Cerebellar nuclear complex (tissue), 1 donor: ENCODE measurements at places on chromosomes 7 and 10.

DNA sequence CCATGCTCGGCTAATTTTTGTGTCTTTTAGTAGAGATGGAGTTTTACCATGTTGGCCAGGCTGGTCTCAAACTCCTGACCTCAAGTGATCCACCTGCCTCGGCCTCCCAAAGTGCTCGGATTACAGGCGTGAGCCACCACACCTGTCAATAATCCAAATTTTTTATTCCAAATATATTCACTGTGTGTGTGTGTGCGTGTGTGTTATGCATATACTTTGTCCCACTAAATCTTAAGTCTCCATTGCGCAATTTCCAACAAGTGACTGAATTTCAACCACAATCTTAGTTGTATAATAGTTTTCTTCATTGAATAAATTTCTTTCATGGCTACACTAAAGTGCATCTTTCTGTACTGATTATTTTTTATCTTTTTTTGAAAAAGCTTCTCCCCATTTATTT, 2.7 kb downstream of the KRIT1 start:
- no peak for DNase-seq

DNA sequence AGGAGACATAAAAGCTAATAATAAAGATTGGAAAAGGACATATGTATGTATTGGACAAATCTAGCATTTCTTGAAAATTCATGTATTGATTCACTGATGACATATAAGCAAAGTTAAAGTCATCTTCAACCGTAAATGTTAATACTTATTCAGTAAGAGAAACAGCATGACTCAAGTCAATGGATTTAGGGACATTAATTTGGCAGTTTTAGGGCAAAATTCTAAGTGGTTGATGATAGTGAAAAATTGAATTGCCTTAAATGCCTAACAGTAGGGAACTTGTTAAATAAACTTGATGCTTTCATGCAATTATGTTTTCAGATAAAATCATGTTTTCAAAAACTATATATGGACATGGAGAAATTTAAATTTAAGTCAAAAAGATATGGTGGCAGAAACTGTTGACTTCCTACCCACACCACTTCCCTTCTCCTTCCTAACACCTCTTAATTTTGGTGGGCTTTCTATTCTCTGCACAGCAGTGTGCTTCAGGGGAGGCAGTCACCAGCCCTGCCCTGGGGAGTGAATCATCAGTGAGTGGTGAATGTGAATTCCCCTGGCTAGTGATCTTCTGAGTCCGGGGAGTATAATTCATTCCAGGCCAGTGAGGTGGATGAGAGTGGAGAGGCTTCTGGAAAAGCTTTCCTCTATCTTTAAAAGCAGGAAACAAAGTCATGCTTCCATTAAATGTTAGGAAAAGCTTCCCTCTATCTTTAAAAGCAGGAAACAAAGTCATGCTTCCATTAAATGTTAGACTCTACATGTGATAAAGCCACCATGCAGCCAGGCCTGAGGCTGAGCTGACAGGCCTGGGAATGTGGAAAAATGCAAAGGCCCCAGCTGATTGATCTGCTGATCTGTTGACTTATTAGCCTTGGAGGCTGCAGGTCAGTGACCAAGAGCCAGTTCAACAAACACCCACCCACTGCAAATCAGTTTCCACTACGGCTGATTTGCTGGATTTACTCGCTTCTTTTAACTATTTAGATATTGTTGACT, 25.2 kb upstream of the ITGB1 start:
- no peak for DNase-seq

DNA sequence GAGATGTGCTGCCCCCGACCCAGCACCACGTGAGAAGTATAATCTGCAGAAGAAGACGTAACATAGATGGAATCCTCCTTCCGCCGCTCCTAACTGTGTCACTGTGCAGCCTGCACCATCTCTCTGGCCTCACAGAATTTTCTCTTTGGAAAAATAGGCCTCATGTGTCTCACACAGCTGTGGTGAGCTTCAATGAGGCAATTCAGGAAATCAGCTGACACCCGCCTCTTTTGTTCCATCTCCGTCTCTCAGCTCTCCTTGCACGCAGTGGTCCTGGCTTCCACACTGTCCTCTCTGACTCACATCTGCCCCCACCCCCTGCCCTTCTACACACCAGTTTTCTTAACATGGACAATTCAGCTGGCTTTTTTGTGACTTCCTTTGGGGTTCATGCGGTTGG, 7.2 kb downstream of the C10orf90 start:
- no peak for DNase-seq

GRCh38 chr10:72904806-72905205, 11.3 kb downstream of the OIT3 start:
- no peak for DNase-seq

DNA sequence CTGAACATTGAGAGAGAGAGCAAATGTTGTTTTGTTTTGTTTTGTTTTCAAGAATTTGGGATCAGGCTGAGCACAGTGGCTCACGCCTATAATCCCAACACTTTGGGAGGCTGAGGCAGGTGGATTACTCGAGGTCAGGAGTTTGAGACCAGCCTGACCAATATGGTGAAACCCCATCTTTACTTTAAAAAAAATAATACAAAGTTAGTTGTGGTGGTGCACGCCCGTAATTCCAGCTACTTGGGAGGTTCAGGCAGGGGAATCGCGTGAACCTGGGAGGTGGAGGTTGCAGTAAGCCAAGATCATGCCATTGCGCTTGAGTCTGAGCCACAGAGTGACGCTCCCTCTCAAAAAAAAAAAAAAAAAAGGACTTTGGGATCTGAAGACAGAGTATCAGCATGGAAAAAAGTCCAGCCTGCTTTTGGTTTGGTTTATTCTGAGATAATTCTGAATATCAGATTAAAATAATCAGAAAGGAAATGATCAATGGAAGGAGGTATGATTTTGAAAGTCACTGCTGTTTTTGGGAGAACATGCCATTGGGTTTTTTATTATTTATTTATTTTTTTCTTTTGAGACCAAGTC, 1.9 kb upstream of the ITIH2 start:
- DNase-seq = no peak

DNA sequence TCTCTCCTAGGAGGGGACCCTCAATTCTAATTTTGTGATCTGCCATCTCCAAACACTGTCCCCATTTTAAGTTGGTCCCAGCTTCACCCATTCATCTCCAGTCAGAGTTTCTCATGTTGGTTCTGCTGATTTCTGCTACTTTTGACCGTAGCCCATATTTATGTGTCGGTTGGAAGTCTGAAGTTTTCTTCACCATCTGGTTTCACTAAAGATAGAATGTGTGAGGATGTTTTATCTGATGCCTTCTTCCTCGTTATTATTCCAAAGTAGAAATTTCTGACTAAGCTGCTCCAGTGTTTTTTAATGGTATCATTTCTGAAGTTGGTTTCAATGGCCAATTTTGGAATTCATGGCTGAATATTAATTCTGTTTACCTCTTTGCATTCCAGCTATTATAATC, 21.3 kb upstream of the IFIT2 start:
- no peak for DNase-seq

DNA sequence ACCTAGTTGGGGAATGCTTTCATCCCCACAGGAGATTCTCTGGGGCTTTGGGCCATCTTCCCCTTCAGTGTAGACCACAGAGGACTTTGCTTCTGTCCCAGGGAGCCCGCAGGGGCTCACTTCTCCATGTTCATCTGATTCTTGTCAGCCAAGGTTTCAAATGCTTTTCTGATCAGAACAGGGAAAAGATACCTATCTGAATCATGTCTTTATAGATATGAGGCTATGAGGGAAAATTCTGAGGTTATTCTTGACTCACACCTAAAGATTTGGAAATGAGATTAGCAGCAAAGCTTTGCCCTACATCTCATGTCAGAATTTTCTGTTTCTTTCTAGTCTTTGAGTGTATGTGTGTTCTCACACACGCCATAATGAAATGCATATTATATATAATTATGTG, 53.3 kb downstream of the FIGNL1 start:
- DNase-seq = no peak

DNA sequence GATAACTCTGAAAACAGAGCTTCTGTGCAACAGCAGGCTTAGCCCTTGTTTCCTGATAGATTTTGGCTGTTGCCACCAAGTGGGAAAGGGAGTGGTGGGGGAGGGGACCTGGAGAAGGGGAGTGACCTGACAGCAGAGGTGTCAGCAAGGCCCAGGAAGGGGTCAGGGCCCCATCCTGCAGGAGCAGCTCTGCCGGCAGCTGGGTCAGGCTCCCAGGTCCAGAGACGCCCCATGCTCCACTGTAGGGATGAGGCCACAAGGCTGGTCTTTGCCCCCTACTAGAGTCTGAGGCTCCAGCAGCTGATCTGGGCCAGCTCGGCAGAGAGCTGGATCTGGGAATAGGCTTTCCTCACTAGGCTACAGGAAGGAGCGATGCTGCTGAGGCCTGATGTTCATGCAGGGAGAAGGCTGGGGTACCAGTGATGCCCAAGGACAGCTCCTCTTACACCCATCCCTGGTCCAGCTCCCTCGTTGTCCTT, 44.0 kb upstream of the ZMIZ1 start:
- DNase-seq = no peak

- DNase-seq = no peak
Measured at GRCh38 chr7:139340808-139341057, 404 bp upstream of the FMC1 start.

DNA sequence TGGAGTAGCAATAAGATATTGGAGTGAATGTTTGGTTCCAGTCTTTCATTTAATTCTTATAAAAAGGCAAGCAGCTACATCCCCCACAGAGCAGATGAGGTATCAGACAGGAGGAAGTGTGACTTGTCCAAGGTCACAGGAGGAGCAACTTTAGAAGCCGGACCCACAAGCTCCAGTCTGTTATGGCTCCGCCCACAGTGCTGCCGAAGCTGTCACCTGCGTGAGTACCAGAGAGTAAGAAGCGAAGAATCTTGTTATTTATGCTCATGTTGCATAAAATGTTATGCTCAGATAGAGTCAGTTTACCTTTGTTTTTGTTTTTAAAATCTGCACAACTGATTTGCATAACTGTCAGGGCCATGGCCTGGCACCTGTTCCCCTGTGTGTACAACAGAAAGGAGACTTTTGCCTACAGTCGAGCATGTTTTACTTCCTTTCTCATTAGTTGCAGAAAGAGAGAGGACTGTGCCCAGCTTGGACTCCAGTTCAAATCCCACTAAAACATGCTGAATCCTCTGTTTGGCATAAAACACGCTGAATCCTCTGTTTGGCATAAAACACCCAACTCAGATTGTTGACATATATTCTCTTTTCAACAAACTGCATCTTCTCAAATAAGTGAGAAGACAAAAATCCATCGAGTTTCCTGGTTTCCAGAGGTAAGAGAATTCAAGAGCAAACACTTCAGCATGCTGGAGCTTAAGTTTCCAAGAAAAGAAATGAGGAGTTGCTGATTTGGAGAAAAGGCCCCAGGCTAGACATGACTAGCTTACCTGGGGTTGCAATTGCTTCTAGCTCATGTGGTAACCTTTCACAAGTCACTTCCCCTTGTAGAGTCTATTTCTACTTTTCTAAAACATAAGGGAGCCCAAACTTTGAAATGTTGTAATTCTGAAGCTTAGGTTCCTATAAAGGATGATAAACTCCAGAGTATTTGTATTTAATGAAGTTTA, 409.8 kb upstream of the ZMIZ1 start:
- no peak for DNase-seq

GRCh38 chr10:324593-324992, 189.3 kb downstream of the ZMYND11 start:
- DNase-seq = no peak

- no peak for DNase-seq
Measured at GRCh38 chr10:1114315-1114714, 58.1 kb downstream of the WDR37 start.

GRCh38 chr10:87872828-87873227, 9.4 kb downstream of the PTEN start:
- DNase-seq = no peak

DNA sequence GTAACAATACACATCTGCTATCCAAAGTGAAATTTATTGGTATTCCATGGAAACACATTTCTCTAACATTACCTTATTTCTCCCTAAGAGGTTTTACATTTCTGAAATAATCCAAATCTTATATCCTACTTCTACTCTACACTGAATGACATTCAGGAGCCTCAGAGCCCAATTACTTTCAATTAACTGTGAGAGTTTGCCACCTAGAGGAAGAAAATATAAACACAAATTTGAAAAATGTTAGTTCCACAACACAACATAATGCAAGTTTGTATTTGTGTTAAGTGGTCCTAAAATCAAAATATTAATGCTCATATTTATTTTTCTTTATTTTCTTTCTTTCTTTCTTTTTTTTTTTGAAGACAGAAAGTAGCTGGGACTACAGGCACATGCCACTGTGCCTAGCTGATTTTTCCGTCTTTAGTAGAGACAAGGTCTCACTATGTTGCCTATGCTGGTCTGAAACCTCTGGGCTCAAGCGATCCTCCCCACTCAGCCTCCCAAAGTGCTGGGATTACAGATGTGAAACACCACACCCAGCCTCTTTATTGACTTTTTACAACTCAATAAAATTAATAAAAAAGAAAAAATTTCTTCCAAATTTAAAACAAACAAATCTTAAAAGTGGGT, 46.0 kb downstream of the ATAD1 start:
- no peak for DNase-seq

DNA sequence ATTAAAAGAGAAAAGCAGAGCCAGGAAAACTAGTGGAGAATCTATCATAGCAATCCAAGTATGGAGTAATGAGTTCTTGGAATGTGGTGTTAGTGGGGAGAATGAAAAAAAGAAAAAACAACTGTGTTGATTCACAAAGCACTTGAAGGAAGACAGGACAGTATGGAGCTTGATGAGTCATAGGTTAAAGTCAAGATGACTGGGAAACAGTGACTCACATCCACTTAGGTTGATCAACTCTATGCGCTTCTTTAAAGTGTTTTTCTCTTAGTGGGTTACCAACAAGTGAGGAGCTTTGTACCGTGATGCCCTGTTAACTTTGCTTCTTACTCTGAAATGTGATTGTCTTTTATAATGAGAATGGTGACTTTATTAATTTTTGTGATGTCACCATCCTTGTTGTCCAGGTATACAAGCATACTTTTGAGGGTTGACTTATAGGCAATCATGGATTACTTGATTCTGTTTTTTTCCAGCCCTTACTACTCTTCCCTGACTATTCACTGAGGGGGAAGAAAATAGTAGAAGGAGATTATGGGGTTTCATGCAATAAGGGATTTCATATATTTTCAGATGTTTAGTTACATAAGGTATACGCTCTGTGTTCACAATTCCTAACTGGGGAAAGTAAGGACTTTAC, 32.1 kb upstream of the MDFIC start:
- no peak for DNase-seq

GRCh38 chr10:21146436-21146789, 249.3 kb upstream of the NEBL start:
- no peak for DNase-seq

GRCh38 chr10:100340948-100341847, 5.8 kb upstream of the SCD start:
- no peak for DNase-seq

- no peak for DNase-seq
Measured at GRCh38 chr10:17234431-17234945, 6.4 kb downstream of the VIM start.
